ENCODE measurements at places on chromosomes 12 and 14.

- DNase-seq = no peak
These were observed 54.9 kb downstream of the SRGAP1 start for GRCh38 chr12:63899396-63899795.

DNA sequence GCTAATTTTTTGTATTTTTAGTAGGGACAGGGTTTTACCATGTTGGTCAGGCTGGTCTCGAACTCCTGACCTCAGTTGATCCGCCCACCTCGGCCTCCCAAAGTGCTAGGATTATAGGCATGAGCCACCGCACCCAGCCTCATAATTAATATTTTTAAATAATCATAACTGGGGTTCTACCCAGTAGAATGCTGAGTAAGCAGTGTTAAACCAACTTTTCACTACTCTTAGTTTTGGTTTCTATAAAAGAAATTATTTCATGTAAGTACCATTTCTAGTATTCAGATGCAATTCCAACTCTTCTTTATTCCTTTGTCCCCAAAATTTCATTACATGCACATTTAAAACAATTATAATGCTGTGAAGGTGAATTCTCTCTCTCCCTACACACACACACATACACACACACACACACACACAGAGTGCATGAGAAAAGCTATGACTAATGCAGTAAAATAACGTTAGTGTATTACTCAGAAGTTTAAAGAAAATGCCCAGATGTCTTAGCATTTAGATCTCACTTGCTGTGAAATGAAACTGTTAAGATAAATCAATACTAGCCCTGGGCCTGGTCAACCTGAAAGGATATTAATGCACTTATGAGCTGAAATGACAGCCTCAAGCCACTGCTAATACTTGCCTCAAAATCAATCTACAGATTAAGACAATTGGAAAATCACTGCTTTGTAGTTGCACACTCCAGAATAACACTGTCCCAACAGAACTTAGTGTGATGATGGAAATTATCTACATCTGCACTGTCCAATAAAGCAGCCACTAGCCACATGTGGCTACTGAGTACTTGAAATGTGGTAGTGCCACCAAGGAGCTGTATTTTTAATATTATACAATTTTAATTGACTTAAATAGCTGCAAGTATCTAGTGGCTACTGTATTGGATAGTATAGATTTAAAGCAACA, 36.0 kb downstream of the PTPN21 start:
- DNase-seq = no peak

GRCh38 chr12:76450690-76451089, 102.5 kb upstream of the BBS10 start:
- no peak for DNase-seq

- DNase-seq = peak; percentile 73
These were observed 14.7 kb downstream of the ITGA5 start for GRCh38 chr12:54404061-54405004.

- DNase-seq = peak; percentile 87
These were observed 15.4 kb downstream of the PXN start for GRCh38 chr12:120249875-120250795.

- DNase-seq = no peak
These were observed 27.1 kb upstream of the NUDT14 start for GRCh38 chr14:105207996-105208737.

GRCh38 chr14:54652605-54653052, 85.7 kb downstream of the SAMD4A start:
- no peak for DNase-seq

DNA sequence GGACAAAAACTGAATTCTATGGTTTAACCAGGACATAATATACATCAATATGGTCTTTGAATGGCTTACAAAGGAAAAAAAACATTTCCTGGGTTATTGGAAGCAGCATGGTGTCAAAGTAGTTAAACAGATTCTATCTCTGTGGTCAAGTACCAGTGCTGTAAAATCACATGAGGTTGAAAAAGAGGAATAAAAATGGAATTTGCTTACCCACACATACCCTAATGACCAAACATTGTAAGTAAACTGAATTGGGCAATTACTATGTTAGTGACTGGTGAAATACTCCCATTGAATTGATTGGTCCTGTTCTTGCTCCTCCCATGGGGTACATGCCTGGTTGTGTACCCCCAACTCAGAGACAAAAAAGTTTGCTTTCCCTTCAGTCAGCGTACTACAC, 19.6 kb downstream of the IFNG start:
- DNase-seq = no peak

- no peak for DNase-seq
These were observed 5.7 kb downstream of the CRADD start for GRCh38 chr12:93682846-93683261.

DNA sequence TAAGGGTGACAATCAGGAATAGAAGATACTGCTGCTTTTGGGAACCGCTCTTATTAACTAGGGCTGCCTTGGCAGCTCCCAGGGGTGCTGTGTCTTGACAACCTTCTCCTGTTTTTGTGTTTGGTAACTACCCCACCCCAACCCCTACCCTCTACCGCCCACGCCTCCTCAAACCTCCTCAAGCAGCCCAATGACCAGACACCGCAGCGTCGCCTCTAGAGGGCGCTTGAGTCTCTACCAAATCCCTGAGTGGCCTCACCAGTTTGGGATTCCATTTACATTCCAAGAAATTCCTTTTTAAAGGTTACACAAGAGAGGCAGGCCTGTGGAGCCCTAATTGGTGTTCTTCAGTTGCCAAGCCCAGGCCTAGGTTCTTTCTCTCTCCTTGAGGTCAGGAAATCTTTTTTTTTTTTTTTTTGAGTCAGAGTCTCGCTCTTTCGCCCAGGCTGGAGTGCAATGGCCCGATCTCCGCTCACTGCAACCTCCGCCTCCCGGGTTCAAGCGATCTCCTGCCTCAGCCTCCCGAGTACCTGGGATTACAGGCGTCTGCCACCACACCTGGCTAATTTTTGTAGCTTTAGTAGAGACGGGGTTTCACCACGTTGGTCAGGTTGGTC, 72.4 kb upstream of the USP44 start:
- DNase-seq = peak; percentile 43

GRCh38 chr14:98949481-98950135, 322.4 kb downstream of the BCL11B start:
- no peak for DNase-seq

GRCh38 chr12:53462935-53463334, 11.0 kb downstream of the PCBP2 start:
- no peak for DNase-seq

DNA sequence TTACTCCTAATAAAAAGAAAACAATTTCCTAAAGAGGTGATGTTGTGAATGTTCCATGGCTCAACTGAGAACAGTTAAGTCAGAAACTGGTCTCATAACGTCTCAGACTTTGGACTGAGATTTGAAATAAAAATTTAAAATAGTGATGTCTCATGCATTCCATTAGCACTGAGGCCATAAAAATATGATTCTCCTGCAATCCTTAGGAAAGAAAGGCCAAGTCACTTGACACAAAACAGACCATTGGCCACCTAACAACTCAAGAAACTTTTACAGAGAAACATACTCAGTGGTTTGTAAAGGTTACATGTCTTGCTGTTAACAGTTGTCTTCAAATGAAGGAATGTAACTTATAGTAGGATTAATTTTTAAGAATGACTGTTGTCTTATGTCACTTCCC, 58.1 kb downstream of the STAB2 start:
- DNase-seq = no peak

DNA sequence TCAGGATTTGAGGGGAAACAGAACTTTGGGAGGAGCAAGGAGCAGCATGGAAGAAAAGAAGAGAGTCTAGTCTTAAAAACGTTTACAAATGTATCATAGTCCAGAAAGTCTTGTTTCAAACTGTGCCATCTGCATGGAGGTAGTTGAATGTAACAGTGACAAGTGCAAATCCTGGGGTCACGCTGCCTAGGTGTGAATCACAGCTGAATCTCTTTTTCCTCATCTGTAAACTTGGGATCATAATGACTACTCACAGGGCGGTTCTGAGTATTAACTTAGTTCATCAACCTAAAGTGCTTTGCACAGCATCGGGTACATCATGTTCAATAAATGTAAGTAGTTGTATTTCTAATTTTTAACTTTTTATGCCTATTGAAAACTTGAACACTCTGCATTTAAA, 208.5 kb downstream of the CHST11 start:
- DNase-seq = no peak

- DNase-seq = no peak
These were observed 36.5 kb upstream of the DYNC1H1 start for GRCh38 chr14:101927859-101928258.

- no peak for DNase-seq
These were observed 760 bp downstream of the TMEM19 start for GRCh38 chr12:71686658-71687025.

- DNase-seq = no peak
These were observed 125.3 kb downstream of the FBXL14 start for GRCh38 chr12:1469070-1469469.

GRCh38 chr14:91095178-91095577, 18.7 kb upstream of the DGLUCY start:
- no peak for DNase-seq

GRCh38 chr12:6666211-6666610, 3.3 kb upstream of the ING4 start:
- no peak for DNase-seq

- DNase-seq = no peak
These were observed 146.5 kb downstream of the TTC7B start for GRCh38 chr14:90669731-90670130.

DNA sequence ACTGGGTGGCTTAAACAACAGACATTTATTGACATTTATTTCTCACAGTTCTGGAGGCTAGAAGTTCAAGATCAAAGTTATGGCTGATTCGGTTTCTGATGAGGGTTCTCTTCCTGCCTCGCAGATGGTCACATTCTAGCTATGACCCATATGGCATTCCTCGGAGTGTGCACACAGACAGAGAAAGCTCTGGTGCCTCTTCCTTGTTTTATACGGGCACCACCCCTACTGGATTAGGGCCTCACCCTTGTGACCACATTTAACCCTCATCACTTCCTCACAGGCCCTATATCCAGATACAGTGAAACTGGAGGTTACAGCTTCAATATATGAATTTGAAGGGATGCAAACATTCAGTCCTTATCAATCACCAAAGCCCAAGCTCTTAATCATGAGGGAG, 77.0 kb upstream of the OVCH1 start:
- no peak for DNase-seq

GRCh38 chr14:104805941-104806624, 5.2 kb downstream of the ZBTB42 start:
- DNase-seq = no peak

DNA sequence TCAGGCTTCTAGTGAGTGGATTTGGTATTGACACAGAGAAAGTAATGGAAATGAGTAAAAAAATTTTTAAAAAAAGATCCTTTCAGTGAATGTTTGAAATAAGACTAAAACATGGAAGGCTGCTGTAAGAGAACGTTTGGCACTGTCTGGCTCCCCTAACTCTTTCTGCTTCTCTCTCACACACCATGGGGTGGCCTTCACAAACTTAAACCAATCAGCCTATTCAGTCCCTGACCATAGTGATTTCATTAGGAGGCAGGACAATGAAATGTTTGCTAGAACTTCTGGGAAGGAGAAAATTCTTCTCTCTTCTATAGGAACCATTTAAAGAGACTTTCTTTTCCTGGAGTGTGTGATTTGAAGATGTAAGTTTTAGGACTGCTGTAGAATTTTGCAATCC, 84.2 kb upstream of the GRIN2B start:
- DNase-seq = no peak

DNA sequence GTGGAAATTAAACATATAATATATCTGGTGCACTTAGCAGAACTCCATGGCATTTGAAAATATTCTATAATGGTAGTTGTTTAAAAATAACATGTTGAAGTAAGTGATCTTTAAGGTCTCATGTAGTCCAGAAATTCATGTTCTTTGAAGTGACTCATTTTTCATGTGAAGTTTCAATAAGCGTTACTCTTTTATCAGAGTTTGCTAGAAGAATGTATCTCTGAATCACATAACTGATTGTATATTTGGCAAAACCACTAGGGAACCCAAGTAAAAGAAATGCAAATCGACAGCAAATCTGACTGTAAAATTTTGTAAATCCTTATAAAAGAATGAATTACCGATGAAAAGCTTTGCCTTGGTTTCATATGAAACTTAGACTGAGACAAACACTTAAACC, 463.3 kb downstream of the TMTC2 start:
- no peak for DNase-seq

- no peak for DNase-seq
These were observed 23.1 kb downstream of the EEA1 start for GRCh38 chr12:92905811-92906554.

- DNase-seq = no peak
These were observed 19.4 kb downstream of the GRIN2B start for GRCh38 chr12:13961971-13962370.

GRCh38 chr14:65277580-65278270, 134.8 kb upstream of the FUT8 start:
- no peak for DNase-seq

DNA sequence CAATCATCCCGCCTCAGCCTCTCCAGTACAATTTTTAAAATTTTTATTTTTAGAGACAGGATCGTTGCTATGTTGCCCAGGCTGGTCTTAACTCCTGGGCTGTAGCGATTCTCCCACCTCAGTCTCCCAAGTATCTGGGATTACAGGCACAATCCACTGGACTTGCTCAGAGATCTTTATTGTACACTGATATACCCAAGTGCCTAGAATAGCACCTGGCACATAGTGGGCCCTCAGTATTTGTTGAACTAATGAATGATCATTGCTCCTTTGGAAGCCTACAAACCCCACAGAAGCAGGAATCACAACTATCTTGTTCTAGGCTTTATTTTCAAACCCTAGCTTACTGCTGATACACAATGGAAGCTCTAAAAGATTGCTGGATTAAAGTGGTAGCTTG, 1.9 kb upstream of the PNN start:
- DNase-seq = no peak

Measured in activated CD8-positive, alpha-beta memory T cell treated with anti-CD3 and anti-CD28 coated beads, Interleukin-2, amount 10 ng/mL, durations not matched to agents 7 days and 5 days (primary cell).